Right lung (tissue), 10 donors: ENCODE measurements at places on chromosomes 1 and 21.

DNA sequence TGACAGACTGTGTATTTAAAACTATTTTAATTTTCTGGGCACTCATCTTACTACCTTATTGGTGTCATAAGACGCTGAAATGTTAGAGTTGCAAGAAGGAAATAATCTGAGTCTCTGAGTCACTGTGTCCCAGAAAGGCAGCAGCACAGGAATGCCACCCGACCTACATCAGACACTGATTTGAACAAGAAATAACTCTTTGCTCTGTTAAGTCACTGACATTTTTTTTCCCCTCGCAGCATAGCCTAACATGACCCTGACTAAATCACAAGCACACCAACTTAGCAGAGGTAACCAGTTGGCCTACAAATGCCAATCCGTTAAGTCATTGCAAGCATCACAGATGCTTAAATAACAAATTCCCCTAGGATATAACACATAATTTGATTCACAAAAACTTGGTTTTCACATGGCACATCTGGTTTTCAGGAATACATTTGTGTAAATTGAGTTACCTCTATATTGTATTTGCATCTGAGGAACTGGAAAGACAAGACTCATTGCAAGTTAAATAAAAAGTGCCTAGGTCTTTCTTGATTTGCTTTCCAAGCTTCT is 349.1 kb downstream of the SEC16B start:
- DNase-seq: no peak

GRCh38 chr1:181743878-181744312 is 260.6 kb downstream of the CACNA1E start:
- no peak for DNase-seq

GRCh38 chr21:41808094-41808493 is 41.2 kb upstream of the RIPK4 start:
- DNase-seq: no peak

- DNase-seq: no peak
Measured at GRCh38 chr1:211526101-211526500, 34.1 kb upstream of the RD3 start.

DNA sequence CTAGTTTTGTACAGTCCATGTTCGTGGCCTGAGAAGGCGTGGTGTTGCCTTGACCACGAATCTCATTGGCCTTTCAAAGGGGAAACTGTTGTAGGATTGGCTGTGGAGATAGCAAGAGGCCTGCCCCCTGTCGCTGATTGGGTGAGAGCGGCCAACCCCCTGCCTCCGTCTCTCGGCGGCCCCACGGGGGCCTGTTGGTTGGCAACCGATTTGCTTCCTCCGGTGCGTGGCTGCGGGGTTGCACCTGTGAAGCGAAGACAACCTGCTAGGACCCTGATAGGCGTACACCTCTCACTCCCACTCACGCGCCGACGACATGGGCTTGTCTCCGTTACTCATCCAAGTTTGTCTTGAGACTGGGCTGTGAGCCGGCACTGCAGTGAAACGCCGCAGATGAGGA is at the start of gene UBE2U:
TSS of gene UBE2U (plus strand) at position 204 of the 400 bp plus-strand sequence. CDS start 428 bp downstream, outside the sequence.
- DNase-seq: no peak

GRCh38 chr1:103254691-103255090 is 146.4 kb upstream of the COL11A1 start:
- DNase-seq: no peak
